Activated naive CD4-positive, alpha-beta T cell treated with anti-CD3 and anti-CD28 coated beads, Interleukin-2, amount 50 U/mL, for 16 hours (primary cell): ENCODE measurements at places on chromosomes 6 and 20.

DNA sequence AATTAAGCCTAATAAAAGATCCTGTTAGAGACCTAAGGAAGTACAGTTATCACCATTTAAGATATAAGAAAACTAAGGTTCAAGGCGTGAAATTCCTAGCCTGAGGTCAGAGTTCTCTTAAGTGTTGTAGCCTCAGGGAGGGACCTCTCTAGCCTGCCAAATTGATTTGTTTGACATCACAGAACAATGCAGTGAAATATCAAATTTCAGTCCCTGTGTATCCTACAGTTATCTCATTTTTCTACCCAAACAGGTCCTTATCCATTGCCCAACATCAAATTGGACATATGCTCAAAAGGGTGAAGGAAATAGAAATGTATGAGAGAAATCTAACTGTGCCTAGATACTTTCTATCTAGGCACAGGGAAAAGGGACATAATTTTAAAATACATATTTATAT is 63.0 kb downstream of the NCOA7 start:
- DNase-seq = no peak

DNA sequence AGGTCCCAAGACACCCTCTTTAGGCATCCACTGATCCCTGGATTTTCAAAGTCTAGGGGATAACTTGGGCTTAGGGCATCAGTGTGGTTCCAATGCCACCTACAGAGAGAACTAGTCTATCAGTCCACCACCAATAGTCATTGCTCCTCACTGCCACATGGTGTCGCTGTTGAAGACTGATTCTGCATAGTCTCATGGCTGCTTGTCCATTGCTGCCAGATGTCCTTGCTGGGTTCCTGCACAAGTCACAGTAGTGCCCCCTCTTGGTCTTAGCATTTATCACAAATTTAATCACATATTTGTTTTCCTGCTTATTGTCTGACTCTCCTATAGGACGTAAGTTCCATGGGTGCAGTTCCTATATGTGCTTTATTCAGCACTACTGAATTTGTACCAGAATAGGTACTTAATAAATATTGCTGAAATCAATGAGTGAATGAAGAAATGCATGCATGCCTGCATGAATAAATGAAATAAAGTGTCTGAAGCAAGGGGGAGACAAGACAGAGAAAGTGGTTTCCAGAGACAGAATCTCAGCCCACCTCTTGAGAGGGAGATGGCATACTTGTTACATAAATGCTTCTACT is 45.9 kb upstream of the RALY start:
- DNase-seq = peak; percentile 27

DNA sequence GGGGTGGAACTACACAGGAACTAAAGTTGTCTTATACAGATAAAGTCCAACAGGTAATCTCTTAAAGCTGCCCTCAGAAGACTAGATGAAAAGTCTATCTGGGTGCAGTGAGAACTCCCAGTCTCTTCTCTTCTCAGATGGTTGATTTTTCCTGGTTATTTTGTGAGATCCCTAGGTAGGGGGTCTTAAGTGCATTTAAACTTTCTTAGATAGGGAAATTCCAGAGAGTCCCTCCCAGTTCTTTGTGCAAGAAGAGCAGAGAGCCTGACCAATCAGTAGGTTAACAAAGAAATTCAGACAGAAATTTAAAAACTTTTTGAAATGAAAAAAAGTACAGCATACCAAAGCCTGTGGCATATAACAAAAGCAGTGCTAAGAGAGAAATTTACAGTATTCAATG is 2.0 kb upstream of the GABRR2 start:
- DNase-seq = no peak

GRCh38 chr6:2231438-2231837 is 14.0 kb downstream of the GMDS start:
- no peak for DNase-seq

DNA sequence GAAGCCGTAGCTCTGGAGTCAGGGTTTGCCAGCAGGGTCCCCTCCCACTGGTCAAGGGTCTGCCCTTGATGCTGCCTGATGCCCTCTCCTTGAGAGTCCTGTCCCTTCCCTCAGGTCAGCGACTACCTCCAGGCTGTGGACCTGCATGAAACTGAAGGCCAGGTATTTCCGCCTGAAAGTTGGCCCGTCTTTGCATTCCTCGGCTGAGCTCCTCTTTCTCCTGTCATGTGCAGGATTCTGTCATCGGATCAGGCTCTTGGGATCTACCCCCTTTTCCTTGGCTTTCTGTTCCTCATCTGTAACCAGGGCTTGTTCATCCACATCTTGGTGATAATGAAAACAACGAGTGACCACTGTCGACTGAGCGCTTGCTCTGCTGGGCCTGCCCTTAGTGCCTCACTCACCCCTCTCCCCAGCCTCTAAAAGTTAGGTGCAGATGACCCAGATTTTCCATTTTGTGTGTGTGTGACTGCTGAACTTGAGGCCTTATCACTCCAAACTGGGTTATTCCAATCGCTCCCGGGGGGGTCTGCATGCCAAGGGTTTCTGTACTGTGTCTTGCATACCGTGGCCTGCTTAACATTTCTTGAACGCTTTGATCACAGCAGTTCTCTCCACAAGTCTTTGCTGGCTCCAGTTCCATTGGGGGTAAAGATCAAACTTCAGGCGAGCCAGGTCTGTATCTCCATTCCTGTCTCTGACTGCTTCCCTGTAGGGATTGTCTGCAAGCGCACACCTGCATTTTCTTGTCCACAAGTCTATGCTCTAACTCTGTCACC is 81.6 kb downstream of the DTD1 start:
- DNase-seq = no peak

GRCh38 chr20:21234806-21235483 is 68.2 kb upstream of the XRN2 start:
- DNase-seq = no peak

DNA sequence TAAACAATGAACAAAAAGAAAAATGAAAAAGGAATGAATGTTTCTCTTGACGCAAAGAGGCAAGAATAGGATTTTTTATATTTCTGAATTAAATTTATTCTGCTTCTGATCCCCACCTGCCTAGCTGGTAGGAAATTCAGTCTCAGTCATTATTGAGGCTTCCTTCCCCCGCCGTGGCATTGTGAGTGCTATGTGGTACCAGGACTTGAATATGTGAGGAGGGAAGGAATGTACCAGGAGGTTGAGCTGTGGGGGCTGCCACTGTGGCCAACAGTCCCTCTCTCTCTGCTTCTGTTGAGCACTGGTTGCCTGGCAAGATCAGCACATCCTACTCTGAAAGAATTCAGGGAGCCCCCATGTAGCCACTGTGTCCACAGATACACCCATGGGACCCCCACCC is 368.1 kb upstream of the JARID2 start:
- no peak for DNase-seq

- DNase-seq = no peak
These were observed 11.2 kb upstream of the RPS10 start for GRCh38 chr6:34436803-34437643.

- DNase-seq = no peak
These were observed 44.4 kb downstream of the RSPO3 start for GRCh38 chr6:127162836-127163235.

DNA sequence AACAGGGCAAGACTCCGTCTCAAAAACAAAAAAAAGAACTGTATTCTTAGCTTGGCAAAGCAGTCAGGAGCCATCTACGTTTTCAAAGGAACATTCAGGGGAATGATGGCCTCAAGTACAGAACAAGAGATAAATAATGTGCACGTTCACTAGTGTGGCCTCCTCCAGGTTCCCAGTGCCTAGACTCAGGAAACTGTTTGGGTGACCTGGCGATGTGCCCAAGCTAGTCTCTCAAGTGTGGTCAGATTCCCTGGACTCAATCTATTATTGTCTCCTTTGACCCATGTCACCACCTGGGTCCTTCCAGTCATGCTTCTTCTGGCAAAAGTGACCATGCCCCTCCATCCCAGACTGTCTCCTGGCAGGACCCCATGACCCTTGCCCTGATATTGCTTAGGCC is 23.7 kb downstream of the TRAF3IP2 start:
- DNase-seq = no peak

- DNase-seq = no peak
These were observed 31.8 kb downstream of the TBC1D7 start for GRCh38 chr6:13296536-13296997.

DNA sequence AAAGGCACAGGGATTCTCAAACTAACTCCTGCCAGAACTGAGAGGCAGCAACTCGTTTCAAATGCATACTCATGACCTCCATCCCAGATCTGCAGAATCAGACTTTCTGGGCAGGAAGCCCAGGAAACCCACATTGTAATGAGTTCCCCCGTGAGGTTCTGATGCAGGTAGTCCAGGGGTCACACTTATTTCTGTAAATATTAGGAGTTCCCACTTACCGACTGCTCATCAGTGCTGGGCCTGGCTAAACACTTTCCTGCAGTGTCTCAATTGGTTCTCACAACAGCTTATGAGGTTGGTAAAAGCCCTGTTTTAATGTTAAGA is 11.6 kb downstream of the DUSP15 start:
- no peak for DNase-seq

GRCh38 chr20:14877301-14878028 is 540.1 kb upstream of the FLRT3 start:
- DNase-seq = no peak

- no peak for DNase-seq
These were observed 83.5 kb upstream of the SPTLC3 start for GRCh38 chr20:12925210-12925755.

DNA sequence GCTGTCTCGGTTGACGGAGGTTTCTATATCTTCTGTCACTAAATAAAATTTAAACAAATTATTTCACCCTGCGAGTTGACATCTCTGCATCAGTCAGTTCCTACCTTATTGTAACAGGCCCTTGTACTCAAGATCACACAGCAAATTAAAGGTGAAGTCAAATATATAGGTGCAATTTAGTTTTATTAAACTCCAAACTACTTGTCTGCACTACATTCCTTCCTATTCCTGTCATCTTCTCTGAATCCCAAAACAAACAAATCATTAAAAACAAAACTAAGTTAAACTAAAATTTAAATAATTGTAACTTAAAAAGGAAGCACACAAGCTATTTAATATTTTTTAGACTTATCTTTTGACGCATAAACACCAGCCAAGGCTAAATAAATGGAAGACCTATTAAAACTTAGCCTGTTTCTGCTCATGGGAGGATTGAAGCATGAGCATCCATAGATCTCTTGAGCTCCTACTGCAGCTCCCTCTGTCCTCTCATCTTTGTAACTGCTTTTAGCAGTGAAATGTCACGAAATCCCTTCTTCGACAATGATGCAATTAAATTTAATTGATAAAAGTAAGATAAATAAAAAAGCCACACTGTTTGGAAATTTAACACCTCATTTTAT is 1152.3 kb upstream of the GJE1 start:
- DNase-seq = no peak

DNA sequence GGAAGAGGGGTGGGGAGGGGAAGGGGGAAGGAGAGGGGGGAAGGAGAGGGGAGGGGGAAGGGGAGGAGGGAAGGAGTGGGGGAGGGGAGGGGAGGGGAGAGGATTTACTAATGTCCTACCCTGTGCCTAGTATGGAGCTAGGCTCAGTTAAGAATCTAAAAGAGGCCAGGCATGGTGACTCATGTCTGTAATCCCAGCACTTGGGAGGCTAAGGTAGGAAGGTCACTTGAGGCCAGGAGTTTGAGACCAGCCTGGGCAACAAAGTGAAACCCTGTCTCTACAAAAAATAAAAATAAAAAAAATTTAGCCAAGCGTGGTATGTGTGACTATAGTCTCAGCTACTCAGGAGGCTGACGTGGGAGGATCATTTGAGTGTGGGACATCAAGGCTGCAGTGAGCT is 13.0 kb downstream of the UBE2J1 start:
- DNase-seq = no peak

- no peak for DNase-seq
These were observed 190.8 kb upstream of the BMP2 start for GRCh38 chr20:6576726-6577125.

- DNase-seq = no peak
These were observed 11.2 kb downstream of the HLA-DQB1 start for GRCh38 chr6:32655203-32655710.

GRCh38 chr6:105509506-105510331 is 106.8 kb upstream of the PREP start:
- DNase-seq = no peak

DNA sequence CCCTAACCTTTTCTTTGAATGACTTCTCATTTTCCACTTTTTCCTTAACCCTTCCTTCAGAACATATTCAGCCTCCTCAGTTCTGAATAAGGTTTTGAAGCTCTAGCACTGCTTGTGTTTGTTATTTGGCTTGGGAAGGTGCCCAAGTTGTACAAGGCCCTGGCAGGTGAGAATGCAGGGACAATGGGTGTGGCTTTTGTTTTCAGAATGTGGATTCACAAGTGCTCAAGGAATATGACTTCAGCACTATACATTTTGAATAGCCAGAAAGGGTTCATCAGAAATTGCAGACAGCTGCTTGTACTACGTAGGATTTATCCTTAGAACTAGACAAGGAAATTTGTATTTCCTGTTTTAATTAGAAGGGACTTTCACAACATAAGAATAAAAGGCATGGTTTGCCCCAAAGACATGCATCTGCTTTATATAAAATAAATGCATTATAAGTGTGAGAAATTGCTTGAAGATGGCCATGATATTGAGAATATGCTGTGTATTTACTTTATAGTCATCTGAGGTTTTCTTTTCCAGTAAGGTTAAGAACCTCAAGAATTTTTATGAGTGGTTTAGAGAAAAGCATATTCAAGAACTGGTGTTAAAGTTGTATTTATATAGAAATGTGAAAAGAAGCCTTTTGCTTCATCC is 29.3 kb upstream of the PRDM1 start:
- no peak for DNase-seq

DNA sequence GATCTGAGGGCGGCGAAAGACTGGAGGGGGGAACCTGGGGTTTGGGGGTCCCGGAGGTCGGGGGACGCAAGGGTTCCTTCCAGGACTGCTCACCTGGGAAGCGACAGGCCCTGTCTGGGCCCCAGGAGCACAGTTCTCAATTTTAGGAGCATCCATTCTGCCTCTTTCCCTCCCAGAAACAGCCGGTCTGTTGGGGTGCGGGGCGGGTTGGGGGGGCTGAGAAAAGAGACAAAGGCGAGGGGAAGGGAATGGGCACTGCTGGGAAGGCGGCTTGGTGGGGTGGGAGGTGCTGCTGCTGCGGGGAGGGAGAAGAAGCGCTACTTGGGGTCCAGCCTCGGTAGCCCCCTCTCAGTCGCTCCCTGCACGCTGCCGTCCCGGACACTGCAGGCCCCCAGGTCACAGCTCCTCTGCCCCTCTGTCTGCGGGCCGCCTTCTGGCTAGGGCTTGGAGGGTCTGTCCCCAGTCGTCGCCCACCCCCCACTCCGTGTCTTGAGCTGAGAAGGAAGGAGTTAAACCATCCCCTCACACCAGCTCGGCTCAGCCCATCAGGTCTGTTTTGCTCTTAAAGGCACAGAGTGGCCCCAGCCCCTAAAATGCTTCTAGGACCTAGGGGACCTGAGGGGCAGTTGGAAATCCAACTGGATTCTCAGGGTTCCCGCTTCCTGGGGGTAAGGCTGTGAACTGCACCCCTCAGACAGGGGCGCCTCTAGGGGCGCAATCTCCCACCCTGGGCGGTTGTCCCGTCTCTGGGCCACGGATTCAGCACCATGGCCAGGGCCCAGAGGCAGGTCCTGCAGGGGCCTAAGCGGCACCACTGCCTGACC is 690 bp downstream of the GDAP1L1 start:
- DNase-seq = peak; percentile 20

GRCh38 chr20:20219016-20219415 is 148.9 kb upstream of the INSM1 start:
- no peak for DNase-seq
